H9 (cell line): ENCODE measurements at places on chromosomes 7 and 10.

DNA sequence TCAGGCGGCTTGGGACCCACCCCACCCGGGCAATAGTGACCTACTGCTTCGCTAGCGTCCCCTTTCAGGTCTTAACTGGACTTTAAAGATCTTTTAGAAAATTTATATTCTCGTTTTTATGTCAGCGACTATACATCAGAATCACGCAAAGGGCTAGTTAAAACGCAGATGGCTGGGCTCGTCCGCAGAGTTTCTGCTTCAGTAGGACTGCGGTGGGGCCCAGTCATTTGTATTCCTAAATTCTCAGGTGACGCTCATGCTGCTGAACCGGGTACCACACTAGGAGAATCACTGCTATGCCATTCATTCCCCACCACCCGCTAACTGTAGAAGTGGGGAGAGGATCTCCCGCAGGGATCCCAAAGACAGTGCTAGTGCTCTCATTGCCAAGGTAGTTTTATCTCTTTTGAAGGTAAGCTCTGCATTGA, 12.0 kb upstream of the SP8 start:
- DNase-seq, result peak; percentile 77

DNA sequence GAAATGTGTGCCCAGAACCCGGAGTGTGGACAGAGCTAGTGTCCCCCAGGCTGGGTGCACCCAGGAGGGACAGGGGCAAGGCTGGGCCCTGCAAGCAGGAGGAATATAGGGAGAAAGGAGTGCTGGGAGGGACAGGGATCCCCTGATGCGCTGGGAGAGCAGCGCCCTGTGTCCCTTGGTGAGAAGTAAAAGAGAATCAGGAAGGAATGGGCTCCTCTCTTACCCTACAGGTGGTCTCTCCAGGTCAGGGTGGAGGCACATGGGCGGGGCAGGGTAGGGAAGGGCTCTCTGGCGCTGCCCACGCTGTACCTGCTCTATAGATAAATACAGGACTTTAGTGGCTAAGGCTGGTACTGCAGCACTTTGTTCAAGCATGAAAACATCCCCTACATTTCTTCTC, 753.8 kb downstream of the GRID1 start:
- peak; percentile 64 for DNase-seq

- no peak for DNase-seq
Measured at GRCh38 chr7:74476626-74477025, 22.9 kb downstream of the GTF2IRD1 start.

GRCh38 chr10:11180228-11180627, 162.6 kb downstream of the CELF2 start:
- DNase-seq, result no peak

DNA sequence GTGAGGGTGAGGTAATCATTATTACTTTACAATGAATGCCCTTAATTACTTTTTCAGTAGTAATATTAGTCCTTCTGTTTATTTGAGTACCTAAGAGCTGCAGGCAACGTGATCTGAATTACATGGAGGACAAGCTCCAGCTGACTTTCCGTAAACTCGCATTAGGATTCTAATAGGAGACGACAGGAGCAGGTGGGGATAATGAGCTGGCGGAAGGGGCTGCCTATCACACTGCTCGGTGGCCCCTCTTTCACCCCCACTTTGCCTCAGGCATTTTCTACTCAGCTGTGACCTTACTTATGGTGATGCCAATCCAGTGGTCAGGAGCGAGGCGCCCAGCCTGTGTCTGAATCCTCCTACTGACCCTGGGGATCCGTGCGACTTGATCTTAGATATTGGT, at the start of gene C7orf33:
C7orf33 (plus strand) TSS at position 296 of the 400 bp plus-strand sequence. CDS start 160 bp downstream, outside the sequence.
- DNase-seq, result no peak

- DNase-seq, result no peak
Measured at GRCh38 chr10:132572545-132572937, 35.0 kb downstream of the INPP5A start.

GRCh38 chr7:150934045-150934766, 43.9 kb downstream of the KCNH2 start:
- DNase-seq, result no peak

DNA sequence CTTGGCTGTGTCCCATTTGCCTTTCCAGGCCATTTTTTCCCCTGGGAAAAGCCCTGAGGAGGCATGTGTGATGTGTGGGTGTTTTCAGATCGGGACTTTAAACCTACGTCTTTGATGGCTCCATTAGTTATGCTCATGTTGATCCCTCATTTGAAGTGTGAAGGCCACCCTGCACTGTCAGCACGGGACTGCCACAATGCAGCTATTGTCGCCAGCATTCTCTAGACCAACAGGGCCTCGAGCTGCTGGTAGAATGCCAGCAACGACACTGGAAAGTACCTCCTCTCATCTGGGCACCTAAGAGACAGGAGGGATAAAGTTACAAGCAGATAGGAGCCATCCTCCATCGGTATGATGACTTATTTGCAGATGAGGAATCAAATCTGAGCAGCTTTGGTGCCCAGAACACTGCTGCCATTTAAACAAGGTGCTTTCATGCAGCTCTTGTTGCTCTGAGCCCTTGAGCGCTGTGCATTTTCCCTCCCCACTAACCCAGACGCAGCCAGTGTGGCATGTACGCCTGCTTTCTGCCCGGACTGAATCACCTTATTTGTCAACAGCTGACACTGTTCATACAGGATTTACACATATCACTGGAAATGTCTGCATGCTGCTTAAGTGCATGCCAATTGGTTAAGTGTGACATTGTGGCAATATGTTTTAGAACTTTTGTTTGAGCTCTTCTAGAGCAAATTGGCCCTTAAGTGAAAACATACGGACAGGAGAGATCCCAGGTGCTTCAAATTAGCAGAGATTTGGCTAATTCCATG, 175.0 kb upstream of the PITRM1 start:
- no peak for DNase-seq
